ENCODE measurements at places on chromosomes 16 and 17. TPM values are rescaled to one million over a fixed set of nuclear protein-coding genes. Genes with fewer than 3 reads are reported as not detected.

DNAH9 gene
- total RNA-seq, result not detected

CNGB1 gene
- not detected for total RNA-seq

PRSS33 gene
- total RNA-seq, result not detected

KRT34 gene
- total RNA-seq, result 0.89 TPM

GCGR gene
- total RNA-seq, result not detected

All from bronchus fibroblast of lung (primary cell).